NCI-H2227 treated with DMSO at 0.1 percent for 48 hours (cell line): ENCODE measurements at places on chromosomes 7 and 10.

DNA sequence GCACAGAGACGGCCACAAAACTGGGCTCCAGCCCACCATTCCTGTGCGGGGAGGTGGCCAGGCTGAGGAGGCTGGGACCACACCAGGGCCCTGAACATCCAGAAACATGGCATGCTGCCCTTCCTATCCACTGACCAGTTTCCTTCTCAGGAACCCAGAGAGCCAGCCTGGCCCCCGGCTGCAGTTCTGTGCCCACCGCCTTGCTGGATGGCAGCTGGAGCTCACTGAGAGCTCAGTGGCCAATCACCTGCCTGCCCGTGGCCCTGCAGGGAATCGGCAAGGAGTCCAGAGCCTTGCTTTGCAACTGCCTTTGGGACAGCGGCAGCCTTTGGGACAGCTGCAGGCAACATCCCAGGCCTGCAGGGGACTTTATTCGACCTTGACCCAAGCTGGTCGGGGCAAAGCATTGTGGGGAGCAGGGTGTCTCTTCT, 30.4 kb downstream of the STK32C start:
- no peak for DNase-seq

DNA sequence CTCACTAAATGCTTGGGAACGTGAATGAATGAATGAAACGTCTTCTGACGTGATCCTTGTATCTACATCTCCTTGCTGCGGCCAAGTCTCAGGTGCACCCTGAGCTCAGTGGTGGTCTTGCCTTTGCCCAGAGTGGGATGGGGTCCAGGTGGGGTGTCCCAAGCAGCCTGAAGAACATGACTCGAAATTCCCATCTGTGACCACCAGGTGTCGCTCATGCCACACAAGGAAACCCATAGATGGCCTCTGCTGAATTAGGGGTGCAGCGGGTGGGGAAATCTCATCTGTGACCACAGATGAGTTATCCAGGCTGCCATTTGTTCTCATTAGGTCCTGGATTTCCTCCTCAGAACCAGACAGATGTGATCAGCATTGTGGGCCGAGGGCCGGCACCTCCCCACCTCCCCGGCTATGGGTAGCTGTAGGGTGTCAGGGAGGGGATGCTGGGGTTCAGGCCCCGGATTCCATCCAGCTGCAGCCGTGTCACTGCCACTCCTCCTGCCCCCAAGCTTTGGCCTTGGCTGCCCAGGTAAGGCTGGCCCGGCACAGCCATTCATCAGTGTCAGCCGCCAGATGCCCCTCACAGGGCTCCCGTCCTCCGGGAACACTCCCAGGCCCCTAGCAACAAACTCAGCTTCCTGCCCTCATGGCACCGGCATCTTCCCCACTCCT, 21.0 kb upstream of the GNA12 start:
- peak; percentile 33 for DNase-seq

DNA sequence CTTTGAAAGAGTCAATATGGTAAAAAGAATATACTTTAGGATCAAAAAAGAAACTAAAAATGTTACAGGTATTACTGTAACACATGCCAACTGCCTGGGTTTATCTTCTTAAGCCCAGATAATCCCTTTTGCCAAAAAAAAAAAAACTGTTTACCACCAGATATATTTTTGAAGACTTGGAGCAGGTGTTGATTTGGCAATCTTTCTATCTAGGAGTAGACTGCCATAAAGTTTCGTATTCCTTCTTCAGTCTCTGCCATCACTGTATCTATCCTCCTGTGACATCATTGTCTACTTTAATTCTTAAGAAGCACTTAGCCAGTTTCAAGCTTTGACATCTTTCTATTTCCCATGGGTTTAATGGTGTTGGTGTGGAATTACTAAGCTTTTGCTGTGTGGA, 161.0 kb downstream of the ST7 start:
- no peak for DNase-seq

GRCh38 chr7:93910076-93910994, 4.0 kb downstream of the GNGT1 start:
- DNase-seq, result no peak

- no peak for DNase-seq
Observed at GRCh38 chr10:76082956-76083355, 651.5 kb downstream of the LRMDA start.

GRCh38 chr7:91835826-91836368, 44.6 kb downstream of the MTERF1 start:
- DNase-seq, result no peak

- DNase-seq, result no peak
Observed at GRCh38 chr7:144474363-144474762, 70.9 kb upstream of the NOBOX start.

DNA sequence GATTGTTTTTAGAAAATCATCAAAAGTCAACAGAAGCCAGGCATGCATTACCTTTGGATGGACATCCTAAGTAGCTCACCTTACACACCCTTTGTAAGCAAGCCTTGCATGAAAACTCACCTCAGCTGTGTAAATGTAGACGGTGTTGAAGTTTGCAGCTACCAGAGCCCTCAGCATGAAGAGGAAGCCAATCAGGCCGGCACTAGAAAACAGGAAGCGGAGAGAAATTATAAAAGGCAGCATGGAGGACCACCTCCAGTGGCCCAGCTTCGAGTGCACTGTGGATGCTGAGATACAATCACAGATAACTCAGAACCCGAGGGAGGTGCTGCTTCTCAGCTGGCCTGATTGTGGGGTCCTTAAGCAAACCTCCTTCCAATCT, 75.3 kb downstream of the SVOPL start:
- no peak for DNase-seq

DNA sequence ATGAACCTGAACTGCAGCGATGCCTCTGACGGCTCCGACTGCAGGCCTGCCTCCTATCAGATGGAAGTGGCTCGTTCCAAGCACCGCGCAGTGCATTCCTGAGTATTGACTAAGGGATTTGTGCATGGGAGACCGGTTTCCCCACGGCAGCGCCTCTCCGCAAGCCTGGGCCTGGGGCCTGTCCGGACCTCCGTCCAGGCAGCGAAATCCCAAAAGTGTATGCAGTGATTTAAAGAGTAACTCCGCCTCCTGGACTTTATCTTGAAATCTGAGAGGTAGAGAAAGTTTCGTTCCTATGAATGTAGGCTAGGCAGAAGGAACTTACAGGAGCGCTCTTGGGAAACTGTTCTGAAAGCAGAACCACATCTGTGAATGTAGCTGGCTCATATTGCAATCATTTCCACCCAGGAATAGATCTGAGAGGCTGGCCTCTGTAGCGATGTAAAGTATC, 106.2 kb upstream of the CELF2 start:
- no peak for DNase-seq

DNA sequence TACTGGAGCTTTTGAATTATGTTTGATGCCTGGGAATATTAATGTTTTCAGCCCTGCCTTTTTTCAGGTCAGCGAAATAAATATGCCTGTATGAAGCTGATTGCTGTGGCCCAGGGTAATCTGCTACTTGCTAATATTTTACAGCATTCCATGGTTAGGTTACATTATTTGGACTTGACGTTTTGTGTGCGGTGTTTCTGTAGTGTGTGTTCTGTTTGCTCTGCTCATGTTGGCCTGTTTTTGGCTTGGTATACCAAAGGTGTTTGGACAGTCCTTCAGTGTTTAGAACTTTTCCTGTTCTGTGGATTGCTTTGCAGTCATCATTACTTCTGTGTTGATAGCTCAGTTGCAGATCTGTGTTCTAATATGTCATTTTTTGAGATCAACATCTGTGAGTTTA, 11.5 kb downstream of the ZRANB1 start:
- no peak for DNase-seq

DNA sequence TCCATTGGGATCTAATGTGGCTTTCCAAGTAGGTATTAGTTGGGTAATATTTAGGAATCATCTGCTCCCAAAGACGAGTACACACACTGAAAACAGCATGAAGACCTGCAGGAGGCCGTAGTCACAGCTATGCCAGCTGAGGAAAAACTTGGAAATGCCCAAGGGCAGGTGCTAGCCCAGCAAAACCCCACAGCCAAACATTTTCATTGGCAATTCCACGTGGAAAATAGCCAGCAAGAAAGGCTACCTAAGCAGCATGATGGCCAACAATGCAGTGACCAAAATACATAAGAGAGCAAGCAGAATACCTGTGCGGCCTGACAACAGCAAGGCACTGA, 32.7 kb downstream of the DOCK4 start:
- no peak for DNase-seq

GRCh38 chr10:49325131-49325915, 26.4 kb downstream of the C10orf71 start:
- no peak for DNase-seq

DNA sequence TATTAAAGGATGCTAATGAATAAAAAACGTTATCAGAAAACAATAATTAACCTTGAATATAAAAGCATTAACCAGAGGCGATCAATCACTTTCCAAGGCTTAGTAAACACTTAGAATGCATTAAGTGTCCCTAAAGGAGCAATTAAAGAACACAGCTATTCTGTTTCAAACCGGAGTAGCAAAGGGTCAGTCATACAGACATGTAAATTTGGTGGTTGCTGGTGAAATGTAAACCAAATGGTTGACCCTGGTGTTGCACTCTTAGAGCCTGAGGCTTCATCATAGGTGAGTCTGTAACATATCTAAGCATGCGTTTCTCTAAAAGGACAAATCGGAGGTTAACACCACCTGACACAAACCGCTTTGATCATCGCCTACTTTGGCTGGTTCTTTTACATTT, 1280.1 kb downstream of the TYW1 start:
- no peak for DNase-seq

GRCh38 chr10:120998782-120999285, 147.7 kb downstream of the WDR11 start:
- no peak for DNase-seq

DNA sequence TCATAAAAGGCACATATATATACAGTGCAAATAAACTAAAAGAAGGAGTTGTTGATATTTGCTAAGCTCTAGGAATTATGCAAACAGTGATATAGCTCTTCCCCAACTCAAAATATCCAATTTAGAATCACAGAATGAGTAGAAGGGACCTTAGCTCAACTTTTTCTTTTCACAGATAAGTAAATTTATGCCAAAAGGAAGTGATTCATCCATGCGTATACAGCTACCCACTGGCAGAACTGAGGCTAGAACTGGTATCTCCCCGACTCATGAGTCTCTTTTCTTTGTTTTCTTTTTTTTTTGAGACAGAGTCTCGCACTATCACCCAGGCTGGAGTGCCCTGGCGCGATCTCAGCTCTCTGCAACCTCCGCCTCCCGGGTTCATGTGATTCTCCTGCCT, 54.2 kb upstream of the SVIL start:
- DNase-seq, result no peak
